Activated CD4-positive, alpha-beta T cell treated with anti-CD3 and anti-CD28 coated beads, Interleukin-2, amount 50 U/mL, for 1 hour (primary cell): ENCODE measurements at places on chromosomes 3 and 15.

- no peak for DNase-seq
Observed at GRCh38 chr3:112339609-112340008, 6.7 kb downstream of the CD200 start.

GRCh38 chr15:89486726-89487050 lies 9.7 kb downstream of the RHCG start:
- peak; percentile 6 for DNase-seq

DNA sequence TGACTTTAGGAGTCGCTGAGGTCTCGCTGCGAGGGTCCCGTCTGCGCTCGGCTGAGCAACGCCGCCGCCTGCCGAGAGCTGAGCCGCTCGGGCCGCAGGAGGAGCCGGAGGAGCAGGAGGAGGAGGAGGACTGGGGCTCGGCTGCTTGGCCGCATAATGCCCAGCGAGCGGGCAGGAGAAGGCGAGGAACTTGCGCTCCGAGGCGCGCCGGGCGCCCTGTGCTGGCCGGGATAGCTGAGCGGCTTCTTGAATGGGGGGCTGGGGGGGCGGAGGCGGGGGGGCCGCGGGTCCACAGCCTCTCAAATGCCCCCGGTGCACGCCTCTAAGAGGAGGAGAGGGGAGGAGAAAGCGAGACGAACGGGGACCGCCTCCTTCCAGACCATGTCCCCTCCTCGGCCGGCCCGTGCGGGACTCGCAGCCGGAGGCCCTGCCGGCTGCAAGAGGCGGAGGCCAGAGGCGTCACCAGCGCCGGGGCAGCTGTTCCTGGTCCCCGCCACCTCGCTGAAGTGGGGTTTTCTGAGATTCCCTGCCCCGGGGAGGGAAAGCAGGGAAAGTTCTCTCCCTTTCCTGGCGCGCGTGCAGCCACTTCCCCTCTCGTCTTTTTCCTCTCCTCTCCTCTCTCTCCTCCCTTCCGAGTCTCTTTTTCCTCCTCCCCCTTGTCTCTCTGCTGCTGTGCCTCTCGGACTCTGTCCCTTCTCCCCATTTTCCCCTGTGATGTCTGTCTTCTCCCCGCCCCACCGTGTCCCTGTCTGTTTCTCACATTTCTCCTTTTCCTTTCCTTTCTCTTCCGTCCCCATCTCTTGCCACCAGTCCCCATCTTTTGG lies at the start of gene ADAMTS9:
TSS of gene ADAMTS9 (minus strand) at position 220 of the 824 bp plus-strand sequence. CDS start 343 bp downstream, outside the sequence.
- DNase-seq: no peak

- no peak for DNase-seq
Observed at GRCh38 chr3:99753268-99753975, 64.2 kb upstream of the CMSS1 start.

GRCh38 chr3:45528429-45528828 lies 66.1 kb upstream of the LIMD1 start:
- no peak for DNase-seq

DNA sequence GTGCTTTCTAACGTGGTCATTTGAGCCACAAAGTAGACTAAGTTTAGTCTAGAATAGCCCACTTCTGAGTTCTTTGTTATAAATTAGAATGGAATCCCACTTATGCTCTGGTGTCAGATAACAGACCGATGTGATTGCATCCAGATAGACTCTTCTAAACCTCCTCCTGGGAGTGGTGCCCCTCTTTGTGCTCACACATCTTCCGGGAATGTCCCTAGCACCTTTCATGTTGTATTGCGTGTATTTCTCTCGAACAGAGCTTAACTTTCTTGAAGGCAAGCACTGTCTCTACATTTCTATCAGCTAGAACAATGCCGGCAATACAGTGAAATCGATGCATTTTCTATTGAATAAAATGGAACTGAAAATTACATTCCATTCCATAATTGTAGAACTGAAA lies 23.0 kb downstream of the CP start:
- no peak for DNase-seq

DNA sequence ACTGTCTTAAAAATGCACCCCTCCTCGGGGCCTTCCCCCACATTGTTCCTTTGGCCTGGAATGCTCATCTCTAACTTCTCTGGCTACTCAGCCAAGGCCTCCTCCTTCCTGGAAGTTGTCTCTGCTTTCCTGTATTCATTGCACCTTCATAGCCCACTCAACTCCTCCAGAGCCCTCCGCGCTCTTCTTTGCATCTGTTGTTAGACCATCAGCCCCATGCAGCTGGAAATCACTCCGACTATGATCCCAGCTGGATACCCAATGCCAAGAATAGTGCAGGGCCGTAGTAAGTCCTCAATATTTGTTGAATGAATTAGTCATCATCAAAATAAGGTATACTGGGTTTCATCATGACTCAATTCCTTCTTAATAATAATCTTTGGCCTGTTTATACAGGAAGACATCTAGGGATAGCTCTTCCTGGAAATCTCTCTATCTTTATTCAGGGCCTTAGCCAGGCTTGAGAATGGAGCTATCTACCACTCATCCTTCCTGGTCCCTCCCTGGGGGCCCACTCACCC lies 112.7 kb downstream of the SYNPR start:
- DNase-seq: no peak

- DNase-seq: no peak
Observed at GRCh38 chr15:29896062-29896461, 73.8 kb upstream of the TJP1 start.

DNA sequence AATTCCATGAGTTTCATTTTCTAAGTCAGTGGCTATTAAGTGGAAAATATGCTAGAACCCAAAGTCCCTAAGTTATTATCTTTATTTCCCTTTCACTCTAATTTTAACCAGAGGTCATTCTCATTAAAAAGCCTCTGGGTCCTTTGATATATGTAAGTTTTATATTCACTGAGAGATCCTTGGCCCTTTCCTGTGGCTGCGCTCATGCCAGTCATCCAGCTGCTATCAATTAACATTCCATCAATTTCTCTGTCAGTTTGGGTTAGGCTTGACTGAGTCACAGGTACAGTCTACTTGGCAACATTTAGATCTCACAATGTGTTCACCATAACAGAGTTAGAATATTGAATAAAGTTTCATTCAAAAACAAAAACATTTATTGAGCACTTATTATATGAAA lies 58.0 kb upstream of the FBN1 start:
- no peak for DNase-seq

GRCh38 chr15:70385711-70386110 lies 288.0 kb upstream of the TLE3 start:
- DNase-seq: no peak

GRCh38 chr3:192892981-192893700 lies 24.5 kb downstream of the MB21D2 start:
- DNase-seq: peak; percentile 50

DNA sequence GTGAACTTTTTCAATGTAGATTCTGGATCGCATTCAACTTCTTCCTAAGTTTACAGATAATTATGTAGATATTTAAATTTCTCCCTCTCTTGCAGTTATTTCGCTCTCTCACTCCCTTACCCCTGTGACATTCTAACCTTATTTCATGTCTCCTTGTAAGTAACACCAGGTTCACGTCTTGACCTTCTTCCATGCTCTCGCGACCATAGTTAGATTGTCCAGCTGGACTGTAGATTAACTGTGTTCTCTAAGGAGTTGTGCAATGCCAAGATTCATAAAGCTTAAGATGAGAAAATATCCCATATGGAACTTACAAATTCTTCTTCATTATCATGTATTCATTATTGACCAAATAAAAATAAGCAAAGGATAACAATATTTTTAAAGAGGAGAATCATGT lies 430.5 kb downstream of the GABRG3 start:
- DNase-seq: no peak

- DNase-seq: no peak
Observed at GRCh38 chr15:64525828-64526530, 65.6 kb downstream of the ZNF609 start.

- DNase-seq: no peak
Observed at GRCh38 chr3:152185891-152186630, 82.7 kb upstream of the MBNL1 start.

GRCh38 chr15:66957431-66957720 lies 108.0 kb upstream of the SMAD3 start:
- DNase-seq: no peak

DNA sequence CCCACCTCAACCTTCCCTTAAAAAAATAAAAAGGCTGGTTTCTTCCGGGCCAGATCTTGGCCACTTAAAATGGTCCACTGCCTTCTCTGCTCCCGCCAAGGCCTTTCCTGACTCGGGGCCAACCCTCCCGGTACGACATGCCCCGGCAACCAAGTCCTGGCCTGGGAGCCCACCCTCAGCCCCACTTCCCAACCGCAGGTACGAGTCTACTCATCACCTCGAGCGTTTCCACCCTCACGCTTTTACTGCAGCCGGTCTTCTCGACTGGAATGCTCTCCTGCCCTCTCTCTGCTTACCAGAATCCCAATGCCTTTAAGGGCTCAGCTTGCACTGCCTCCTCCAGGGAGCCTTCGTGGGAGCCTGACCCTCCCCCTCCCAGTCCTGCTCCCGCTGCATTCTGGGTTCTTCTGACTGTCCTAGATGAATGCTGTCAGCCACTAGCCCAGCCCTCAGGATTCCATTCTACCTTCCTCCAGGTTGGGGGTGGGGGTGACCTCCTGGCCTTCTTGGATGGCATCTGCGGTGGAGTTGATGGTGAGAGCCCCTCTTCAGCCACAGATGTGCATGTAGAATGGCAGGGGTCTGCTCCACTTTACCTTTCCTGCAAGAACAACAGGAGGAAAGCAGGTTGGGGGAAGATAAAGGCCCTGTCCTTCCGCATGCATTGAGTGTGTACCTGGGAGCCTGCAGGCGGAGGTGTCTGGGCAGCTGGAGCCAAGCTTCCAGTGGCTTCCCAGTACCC lies 1.1 kb upstream of the CSRNP1 start:
- no peak for DNase-seq

- no peak for DNase-seq
Observed at GRCh38 chr15:80464951-80465625, 60.9 kb downstream of the ARNT2 start.

GRCh38 chr15:89171136-89172072 lies 50.0 kb downstream of the RLBP1 start:
- DNase-seq: peak; percentile 14

- no peak for DNase-seq
Observed at GRCh38 chr3:112335434-112335781, 2.5 kb downstream of the CD200 start.

DNA sequence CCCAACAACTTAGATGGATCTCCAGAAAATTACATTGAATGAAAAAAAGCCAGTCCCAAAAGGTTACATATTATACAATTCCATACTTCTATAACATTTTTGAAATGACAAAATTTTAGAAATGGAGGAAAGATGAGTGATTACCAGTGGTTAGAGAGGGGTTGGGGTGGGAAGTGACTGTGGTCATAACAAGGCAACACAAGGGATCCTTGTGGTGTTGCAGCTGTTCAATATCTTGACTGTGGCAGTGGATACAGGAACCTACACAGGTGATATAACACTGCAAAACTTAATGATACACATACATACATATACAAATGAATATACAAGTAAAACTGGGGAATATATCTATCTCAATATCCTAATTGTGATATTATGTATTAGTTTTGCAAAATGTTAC lies 9.6 kb downstream of the GOLGB1 start:
- no peak for DNase-seq

DNA sequence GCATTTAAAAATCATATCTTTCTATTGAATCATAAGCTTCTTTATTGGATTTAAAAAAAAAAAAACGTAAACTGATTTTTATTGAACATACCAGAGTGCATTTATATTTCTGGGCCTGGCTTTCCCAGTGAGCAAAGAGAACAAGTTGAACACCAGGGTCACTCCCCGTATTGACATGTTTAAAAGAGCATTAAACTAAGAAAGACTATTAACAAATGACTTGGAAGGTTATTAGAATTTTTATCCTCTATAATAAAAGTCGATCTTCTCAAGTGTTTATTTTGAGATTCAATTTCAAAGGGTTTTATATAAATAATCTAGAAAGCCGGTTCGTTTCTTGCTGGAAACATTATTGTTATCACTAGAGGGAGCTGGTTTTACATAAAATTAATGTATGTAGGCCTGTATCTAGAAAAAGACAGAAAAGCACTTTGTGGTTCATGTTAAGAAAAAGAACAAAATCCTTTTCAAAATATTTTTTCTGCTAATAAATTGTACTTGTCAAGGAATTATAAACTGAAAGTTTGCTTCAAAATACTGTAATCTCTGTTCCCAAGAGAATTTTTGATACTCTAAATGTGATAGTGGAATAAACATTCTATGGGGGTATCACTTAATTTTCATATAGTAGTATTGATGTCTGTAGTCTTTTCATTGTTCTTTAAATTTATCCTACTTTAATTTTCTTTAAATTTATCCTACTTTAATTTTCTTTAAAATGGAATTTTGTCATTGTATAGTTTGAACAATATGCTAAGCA lies 321.8 kb upstream of the MME start:
- no peak for DNase-seq

DNA sequence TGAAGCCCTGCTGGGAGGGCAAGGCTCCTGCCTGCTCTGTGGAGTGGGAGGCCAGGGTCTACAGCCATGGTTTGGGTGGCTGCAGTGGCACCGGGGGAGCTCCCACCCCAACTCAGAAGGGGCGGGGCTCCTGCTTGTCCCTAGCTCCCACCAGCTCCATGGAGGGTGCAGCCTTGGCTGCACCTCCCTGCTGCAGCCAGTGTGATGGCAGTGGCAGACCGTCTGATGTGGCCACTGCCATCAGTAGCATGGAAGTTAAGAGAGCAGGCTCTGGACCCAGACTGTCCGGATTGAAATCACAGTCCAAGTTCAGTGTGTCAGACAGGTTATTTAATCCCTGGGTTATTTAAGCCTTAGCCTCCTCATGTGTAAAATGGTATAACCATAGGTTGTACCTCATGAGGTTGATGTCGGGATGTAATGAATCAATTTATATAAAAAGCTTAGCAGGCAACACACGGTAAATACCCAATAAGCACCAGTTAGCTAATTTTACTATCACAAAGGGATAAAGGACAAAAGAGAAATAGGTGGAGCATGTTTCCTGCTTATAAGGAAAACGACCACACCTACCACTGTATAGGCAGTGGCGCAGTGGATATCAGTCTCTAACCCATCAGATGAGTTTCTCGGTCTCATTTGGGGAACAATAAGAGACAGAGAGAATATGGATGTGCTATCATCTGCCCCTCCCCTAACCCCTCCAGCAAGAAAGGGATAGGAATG lies 13.1 kb upstream of the NR1I2 start:
- no peak for DNase-seq

- DNase-seq: peak; percentile 47
Observed at GRCh38 chr3:124559846-124560574, 170.2 kb upstream of the UMPS start.

DNA sequence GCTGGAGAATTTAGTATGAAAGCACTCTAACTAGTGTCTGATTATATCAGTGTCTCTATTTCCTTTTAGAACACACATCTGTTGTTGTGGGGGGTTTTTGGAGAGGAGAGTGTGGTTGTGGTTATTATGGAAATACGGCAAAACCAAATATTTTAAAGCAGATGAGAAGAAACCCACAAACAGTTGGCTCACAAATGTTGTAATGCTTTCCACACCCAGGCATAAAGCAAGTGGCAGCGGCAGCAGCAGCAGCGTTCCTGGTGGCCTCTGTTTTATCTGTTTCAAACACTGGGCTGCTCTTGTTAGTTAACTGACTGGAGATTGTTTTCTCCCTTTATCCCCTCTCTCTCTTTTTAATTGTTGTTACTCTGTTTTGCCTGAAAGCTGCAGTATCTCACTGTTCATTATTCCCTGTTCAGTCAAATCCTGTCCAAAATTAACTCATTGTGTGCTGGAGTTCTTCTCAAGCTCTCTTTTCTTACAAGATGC lies 1045.5 kb upstream of the NR2F2 start:
- DNase-seq: no peak

- peak; percentile 2 for DNase-seq
Observed at GRCh38 chr3:138434276-138434874, at the start of gene ESYT3. Gene ESYT3 (plus strand): TSS chr3:138434616. CDS start chr3:138434799, 183 bp downstream.

GRCh38 chr3:39760325-39760724 lies 49.1 kb upstream of the MYRIP start:
- DNase-seq: no peak

- no peak for DNase-seq
Observed at GRCh38 chr3:65732051-65732935, 306.4 kb downstream of the MAGI1 start.
